Activated naive CD4-positive, alpha-beta T cell treated with Interleukin-2 at 50 U/mL for 16 hours (primary cell): ENCODE measurements at places on chromosomes 2 and 18.

- DNase-seq, result no peak
Measured at GRCh38 chr18:33826151-33826550, 248.1 kb downstream of the ASXL3 start.

DNA sequence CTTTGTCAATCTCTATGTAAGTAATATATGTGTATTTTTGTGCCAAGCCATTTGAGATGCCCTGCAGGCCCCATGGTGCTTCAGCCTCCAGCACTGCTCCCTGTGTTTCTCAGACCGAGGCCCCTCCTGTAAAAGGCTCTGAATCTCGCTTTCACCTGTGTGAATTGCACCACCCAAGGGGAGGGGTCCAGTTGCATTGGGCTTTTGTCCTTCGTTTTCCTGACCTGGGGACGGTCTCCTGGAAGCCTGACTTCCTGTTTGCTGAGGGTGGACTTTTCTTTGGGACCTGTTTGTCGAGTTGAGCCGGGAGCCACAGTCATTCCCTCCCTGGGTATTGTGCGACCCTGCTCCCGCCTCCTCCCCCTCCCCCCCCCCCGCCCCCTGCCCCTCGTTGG, 48.9 kb downstream of the AGAP1 start:
- no peak for DNase-seq

GRCh38 chr2:111634050-111634794, 249.8 kb downstream of the ANAPC1 start:
- DNase-seq, result no peak

DNA sequence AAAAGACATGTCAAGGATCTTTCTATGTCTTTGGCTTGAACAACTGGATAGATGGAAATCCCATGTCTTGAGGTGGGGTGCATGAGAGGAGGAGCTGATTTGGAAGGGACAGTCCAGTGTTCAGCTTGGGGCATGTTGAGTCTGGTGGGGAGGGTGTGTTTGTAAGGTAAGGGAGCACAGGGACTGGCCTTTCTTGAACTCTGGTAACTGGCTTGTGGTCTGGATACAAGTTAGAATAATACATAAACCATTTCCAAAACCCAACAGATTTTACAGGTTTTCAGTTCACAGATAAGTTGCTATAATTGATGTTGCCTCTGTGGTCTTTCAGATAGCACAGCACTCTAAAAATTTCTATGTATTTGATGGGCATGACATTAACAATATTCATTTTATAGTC, 24.2 kb downstream of the RHBDD1 start:
- no peak for DNase-seq

DNA sequence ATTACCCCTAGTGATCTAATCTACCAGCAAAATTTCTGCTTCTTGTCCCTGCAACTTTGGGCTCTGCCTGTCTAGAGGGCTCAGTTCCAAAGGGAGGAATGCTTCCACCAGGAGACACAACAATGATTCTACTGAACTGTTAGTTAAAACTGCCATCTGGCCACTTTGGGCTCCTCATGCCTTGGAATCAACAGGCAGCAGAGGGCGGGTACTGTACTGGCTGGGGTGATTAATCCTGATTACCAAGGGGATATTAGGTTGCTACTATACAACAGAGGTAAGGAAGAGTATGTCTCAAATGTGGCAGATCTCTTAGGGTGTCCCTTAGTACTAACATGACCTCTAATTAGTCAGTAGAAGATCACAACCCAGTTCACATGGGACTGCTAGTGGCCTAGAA, 21.4 kb downstream of the HADHA start:
- DNase-seq, result no peak

DNA sequence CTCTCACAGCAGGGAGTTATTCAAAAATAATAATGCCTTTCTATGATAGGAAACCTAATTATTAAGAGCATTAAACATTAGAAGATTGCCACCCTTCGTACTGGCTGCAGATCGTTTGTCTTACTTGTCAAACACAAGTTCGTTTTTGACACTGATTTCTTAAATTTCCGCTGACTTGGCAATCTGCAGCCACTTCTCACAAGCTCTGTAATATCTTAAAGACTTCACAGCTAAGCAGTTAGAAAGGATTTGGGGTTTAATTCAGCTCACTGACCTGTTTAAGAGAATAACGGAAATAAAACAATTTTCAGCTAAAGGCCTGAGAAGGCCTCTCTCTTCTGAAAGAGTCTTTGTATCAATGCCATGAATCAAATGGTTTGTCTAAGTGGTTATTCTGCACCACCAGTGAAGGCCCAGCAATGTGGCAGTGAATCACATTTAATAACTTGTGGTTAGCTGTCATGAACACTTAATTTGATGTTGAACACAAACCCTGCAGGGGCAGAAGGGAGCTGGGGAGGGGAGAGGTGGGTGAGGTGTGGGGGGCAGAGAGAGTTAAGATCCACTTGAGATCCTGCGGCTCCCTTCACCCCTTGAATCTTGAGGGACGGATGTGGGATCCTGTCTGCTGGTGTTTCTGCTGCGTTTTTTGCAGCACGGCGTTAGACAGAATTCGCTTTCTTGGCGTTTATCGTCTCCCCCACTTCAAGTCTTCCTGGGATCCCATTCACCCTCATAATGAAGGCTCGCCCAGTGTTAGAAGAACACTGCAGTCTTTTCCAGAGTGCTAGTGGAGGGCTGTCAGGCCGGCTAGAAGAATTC, 145.4 kb upstream of the SATB2 start:
- DNase-seq, result no peak

GRCh38 chr2:53527056-53527455, 240.5 kb upstream of the CHAC2 start:
- no peak for DNase-seq

GRCh38 chr2:7111626-7112025, 194.4 kb downstream of the RNF144A start:
- DNase-seq, result no peak

GRCh38 chr18:28151434-28151833, 25.5 kb downstream of the CDH2 start:
- no peak for DNase-seq

DNA sequence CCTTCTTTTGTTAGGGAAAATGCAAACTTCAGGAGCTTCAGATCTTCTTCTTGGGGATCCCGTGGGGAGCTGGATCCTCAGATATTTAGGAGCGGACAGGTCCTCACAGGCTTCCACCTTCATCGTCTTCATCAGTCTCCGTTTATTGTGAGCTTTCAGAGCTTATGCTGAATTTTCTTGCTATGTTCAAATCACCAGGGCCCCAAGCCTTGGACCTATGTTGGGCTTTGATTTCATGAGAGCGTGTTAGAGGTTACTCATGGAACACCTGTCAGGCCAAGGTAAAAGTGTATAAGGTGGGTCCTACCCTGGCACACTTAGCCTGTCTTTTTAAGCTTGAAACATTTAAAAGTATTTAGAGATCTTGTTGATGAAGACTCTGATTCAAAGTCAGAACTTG, 212.9 kb downstream of the FAM210A start:
- no peak for DNase-seq

- no peak for DNase-seq
Measured at GRCh38 chr2:174952607-174953006, 52.6 kb downstream of the CHN1 start.

GRCh38 chr2:75475976-75476375, 84.8 kb downstream of the EVA1A start:
- DNase-seq, result no peak

GRCh38 chr18:65468881-65469280, 281.9 kb upstream of the CDH7 start:
- no peak for DNase-seq

GRCh38 chr18:69795791-69796190, 151.9 kb downstream of the CD226 start:
- no peak for DNase-seq

GRCh38 chr18:9189491-9189890, 52.9 kb downstream of the ANKRD12 start:
- no peak for DNase-seq

- no peak for DNase-seq
Measured at GRCh38 chr18:3794537-3795348, 344.8 kb downstream of the TGIF1 start.

- no peak for DNase-seq
Measured at GRCh38 chr2:36541891-36542595, 55.9 kb downstream of the FEZ2 start.

DNA sequence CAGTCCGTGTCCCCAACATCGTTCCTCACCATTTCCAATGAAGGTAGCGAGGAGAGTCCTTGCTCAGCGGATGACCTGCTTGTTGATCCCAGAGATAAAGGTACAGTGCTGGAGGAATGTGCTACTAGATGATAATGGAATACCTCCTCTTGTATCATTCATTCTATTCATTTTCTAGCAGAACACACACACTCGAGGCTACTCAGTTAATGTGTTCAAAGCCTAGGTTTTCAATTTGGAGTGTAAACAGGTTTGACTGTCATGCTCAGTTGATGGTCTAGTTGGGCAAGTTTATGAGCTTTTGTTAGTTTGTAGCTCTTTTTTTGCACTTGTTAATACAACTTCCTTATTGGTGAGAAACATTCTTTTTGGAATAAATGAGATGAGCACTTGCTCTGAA, 114.2 kb downstream of the ICA1L start:
- no peak for DNase-seq

DNA sequence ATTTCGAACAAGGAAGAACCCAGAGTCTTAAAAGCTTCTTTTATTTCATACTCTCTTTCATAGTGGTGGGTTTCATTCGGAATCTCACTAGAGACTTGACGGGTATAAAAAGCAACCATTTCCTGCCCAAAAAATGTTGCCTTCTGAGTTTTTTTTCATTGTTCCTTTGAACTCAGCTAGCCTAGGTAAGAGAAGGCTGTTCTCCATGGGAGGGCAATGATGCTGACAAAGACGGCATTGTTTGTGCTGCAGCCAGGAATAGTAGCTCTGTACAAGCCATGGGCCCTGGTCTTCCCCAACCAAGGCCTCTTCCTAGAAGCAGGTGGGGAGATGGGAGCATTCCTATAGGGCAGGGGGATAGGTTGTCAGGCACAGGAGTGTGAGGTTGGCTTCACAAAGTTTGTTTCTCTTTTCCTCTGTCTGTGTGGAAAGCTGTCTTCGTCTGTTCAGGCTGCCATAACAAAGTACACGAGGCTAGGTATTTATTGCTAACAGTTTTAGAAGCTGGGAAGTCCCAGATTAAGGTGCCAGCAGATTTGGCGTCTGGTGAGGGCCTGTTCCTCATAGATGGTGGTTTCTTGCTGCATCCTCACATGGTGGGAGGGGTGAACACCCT, 405.1 kb downstream of the NBAS start:
- no peak for DNase-seq

DNA sequence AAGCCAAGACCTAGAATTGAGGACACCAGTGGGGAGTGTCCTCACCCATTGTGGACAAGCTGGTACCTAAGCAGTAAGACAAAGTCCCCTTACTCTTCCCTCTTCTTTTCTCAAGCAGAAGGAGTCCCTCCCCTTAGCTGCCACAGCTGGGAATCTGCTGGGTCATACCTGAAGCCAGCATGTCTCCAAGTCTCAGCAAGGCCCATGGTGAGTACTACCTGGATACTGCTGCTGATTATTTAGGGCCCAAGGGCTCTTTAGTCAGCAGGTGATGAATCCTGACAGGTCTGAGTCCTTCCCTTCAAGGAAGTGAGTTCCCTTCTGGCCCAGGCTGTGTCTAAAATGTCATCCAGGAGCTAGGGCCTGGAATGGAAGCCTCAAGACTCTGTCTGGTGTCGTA, 198.6 kb upstream of the STK17B start:
- no peak for DNase-seq

DNA sequence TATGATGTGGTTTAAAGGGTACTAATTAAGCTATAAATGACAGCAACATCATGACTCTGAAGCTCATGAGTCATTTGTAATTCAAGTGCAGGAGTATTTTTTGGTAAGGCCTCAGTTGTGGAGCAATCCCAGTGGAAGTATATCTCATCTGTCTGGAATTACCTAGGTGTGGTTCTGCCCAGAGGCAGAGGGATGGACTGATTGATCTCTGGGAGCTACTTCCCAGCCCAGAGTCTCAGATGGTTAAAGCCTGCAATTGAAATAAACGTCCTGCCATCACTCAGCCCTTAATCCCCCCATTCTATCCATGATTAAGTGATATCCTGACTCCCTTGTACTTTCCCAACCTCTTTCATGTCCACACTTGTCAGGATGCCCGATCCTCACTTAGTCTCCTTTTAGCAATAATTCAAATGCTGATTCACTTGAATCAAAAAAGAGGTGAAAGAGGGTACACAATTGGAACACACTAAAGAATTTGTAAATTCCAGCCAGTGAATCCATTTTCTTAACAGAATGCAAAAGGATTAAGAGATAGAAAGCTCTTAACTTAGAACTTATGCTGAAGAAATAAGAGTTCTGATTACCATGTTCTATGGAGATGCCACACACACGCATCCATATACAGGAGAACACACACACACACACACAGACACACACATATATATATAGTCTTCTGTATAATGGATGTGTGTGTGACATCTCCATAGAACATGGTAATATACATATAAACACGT, 664.4 kb downstream of the NYAP2 start:
- no peak for DNase-seq

DNA sequence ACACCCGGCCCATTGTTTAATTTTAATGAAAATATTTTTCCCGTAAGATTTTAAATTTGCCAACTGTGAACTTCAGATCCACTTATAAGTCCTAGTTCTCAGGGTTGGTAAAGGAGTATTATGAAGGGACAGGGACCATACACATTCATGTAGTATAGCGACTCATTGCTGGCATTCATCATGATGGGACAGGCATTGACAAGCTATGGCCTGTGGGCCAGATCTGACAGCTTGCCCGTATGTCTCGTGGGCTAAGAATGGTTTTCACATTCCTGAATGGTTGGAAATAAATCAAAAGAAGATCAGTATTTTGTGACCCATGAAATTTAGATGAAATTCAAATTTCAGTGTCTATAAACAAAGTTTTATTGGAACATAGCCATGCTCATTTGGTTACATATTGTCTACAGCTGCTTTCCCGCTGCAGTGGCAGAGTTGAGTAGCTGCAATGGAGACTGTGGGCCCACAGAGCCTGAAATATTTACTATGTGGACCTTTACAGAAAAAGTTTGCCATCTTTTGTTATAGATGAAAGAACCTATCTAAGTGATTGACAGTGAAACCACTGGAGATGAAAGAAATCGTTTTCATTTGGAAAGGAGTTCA, 4.1 kb downstream of the RAPGEF4 start:
- DNase-seq, result no peak

DNA sequence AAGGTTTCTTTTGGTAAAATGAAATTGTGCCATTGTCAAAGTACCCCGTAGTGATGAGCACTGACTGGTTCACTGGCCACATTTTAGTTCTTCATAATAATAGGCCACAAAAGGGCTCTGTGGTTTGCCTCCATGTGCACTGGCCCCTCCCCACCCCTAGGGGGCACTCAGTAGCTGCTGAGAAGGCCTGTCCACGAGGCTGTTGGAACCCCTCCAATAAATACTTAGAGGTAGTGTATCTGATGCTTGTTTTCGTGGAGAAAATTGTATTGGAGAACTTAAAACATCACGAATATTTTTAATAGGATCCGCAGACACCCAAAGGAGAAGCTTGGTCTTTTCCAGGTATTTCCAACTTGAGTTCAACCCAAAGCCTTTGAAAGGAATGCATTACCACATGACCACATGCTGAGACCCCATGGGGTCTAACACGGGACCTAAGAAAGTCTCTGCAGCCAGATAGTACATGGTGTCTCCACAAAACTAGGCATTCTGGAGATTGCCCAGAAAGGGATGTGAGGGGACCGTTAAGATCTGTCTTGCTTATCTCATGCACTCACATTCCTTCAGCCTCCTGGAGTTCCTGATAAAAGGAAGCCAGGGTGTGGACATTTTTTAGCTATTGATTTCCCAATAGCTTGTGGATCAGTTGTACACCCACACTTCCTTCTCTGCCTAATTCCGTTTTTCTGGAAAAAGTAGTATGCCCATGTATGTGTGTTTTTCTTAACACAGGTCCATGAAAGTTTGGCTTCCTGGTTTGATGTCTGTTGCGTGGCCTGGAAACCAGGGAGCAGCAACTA, 28.5 kb upstream of the NOSTRIN start:
- peak; percentile 17 for DNase-seq

- no peak for DNase-seq
Measured at GRCh38 chr18:58625839-58626238, 3.1 kb downstream of the ALPK2 start.
